T-helper 9 cell (primary cell): ENCODE measurements at places on chromosomes 5 and 9.

DNA sequence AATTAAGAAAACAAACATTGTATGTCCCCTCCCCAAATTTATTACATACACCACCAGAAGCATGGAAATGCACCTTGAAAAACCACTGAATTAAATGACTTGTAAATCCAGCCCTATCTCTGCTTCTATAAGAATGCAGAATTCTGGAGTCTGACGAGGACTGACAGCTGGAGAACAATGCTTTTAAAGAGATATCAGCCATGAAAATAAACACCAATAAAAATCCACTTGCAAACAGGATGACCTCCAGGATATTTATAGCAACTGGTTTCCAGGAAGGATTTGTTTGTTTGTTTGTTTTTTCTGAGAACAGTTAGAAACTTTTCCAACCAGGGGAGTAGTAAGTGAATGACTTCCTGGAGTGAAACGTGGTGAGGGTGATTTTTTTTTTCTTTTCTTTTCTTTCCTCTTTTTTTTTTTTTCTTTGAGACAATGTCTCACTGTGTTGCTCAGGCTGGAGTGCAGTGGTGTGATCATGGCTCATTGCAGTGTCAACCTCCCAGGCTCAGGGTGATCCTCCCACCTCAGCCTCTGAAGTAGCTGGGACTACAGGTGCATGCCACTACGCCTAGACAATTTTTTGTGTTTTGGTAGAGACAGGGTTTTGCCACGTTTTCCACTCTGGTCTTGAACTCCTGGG, 38.7 kb upstream of the SLC36A1 start:
- DNase-seq = no peak

- DNase-seq = no peak
These were observed 71.0 kb downstream of the USP20 start for GRCh38 chr9:129906298-129906697.

DNA sequence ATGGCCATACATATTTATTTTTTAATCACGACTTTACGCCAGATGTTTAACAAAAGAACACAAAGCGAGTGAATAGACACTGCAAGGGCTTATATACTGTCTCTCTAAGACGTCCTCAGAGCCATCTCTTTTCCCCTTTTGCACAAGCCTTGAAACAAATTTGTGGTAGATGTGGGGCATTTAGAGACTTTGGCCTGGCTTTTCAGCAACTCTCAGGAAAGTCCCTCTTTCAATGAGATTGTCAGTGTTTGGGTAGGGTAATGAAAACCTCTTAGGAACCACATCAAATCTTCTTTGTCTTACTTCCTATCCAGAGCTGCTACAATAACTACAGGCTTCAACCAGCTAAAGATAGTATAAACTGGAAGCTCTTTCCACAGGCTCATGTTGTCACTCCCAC, 380.0 kb downstream of the ANXA1 start:
- no peak for DNase-seq

DNA sequence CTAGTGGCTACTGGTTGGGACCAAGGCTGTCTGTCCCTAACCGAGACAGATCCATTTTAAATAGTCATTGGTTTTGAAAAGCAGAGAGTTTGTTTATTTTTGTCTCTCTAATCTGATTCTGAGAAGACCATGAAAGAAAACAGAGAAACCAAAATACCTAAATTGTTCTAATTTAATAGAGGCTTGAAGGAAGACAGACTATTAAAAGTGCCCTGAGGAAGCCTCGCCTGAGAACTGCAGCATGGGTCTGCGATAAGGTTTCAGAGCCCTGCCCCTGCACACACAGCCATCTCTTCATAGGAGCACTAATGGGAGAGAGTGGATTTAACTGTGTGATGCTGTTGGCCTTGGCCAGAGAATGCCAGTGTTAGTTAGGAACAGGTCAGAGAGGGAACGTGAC, 175.5 kb upstream of the SV2C start:
- no peak for DNase-seq

- no peak for DNase-seq
These were observed 475.7 kb downstream of the ENC1 start for GRCh38 chr5:74164725-74165235.

DNA sequence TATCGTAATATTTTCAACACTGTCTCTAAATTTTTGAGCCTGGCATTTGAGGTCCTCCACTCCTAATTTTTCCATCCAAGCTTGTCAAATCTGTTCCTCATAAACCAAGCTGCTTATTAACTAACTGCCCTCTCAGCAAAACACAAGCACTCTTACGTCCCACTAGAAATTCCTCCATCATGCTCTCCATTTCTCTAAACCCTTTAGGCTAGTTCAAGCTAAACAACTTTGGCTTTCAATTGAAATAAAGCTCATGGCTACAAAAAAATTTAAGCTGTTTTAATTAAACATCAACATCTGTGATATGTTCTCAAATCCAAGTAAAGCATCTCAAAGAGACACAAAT, 45.7 kb downstream of the RNF145 start:
- DNase-seq = no peak

DNA sequence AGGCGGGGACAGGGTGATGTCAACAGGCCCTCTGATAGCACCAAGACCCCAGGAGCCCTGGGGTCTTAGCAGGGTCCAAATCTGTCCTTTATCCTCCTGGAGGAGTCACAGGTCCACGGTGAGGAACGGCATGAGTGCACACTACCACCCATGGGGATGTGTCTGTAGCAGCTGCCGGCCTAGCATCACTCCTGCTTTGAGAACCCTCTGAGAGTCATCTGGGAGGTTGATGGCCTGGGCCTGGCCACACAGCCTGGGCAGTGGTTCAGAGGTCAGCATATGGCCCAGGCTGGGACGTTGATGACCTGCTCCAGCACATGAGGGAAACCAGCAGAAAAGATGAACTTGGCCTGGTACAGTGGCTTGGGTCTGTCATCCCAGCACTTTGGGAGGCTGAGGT, 1.8 kb upstream of the GFPT2 start:
- DNase-seq = no peak

GRCh38 chr5:145846081-145846480, 10.9 kb upstream of the PRELID2 start:
- DNase-seq = no peak

DNA sequence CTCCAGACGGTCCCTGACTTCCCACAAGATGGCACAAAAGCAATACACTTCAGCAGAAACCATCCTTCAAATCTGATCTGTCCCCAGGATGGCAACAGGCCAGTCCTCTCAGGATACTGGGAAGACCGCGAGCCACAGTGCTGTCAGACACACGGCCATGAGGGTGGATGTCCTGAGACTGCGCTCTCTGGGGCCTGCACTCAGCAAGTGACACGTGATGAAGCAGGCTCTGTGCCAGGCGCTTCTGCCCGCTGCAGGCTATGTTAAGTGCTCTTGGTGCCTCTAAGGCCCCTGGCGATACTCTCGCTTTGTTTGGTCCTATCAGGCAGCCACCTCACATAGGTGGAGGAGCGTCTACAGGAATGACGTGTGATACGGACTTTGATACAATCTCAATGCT, 7.1 kb downstream of the BRD9 start:
- no peak for DNase-seq

DNA sequence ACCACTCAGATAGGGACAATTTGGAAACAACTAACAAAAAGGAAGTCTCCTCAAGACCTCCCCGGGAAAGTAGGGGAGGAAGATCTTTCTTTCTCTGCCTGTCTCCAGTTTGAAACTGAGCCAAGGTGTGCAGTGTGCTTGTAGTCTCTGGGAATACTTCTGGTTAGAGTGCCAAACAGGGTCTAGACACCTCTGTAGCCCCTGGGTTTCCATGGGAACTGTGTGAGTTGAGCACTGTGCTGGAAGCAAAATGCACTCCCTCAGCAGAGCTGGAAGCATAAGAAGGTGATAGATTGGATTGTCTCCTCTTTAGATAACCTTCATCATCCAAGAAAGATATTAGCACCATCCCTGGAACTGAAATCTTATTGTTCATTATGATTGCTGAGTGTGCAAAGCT, 129.2 kb upstream of the TNPO1 start:
- DNase-seq = no peak

- DNase-seq = no peak
These were observed 357.8 kb upstream of the RGMB start for GRCh38 chr5:98415663-98416062.

GRCh38 chr9:134189470-134190231, 25.3 kb upstream of the RNU6ATAC start:
- no peak for DNase-seq

GRCh38 chr9:33135031-33135461, 32.1 kb downstream of the B4GALT1 start:
- no peak for DNase-seq

DNA sequence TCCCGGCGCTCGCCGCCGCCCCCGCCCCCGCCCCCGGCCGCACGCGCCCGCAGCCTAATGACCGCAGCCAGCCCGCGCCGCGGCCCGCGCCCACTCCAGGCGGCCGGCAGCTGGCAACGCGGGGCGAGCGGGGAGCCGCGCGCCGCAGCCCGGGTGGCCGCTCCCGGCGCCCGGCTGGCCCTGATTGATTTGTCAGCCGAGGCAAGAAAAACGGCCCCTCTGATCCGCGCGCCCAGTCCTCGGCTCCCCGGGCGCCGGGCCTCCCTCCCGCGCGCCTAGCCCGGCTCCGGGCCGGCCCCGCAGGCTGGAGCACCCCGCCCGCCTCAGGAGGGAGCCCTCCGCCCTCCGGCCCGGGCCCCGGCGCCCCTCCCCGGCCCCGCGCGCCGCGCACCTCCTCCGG, 11.9 kb upstream of the LHX2 start:
- no peak for DNase-seq

GRCh38 chr9:11349187-11349586, 736.4 kb upstream of the PTPRD start:
- DNase-seq = no peak

DNA sequence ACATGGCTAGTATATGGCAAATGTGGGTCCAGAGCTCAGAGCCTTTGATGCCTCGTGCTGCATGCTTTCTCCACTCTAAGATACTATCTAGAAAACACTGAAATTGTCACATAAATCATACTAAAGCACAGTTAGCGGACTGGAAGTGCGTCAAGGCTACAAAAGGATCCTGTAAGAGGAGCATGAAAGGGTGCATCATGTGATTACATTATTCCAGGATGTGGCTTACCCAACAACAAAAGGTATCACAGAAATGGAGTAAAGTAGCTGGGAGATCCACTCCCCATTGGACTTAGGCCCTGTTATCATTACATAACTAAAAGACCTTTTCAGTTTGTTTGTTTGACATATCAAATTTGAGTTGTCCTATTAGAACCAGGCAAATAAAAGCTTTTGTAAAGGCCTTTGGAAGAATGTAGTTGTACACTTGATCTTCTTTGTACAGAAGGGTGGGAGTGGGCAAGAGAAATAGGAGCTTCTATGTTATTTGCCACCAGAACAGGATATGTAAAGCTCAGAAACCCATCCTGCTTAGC, 6.9 kb downstream of the SLC31A1 start:
- no peak for DNase-seq

DNA sequence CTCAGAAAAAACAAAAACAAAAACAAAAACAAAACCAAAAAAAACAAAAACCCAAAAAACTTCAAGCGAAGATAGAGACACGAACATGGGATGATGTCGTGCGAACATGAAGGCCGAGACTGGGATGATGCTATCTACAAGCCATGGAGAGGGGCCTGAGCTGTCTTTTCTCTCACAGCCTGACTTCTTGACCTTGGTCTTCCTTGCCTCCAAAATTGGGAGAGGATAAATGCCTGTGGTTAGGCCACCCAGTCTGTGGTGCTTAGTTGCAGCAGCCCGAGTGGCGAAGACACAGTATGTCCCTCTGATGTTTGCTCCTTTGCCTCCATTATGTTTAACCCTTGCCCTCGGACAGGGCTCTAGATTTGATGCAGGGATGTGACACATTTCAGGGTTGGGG, 130.4 kb upstream of the BASP1 start:
- no peak for DNase-seq

- DNase-seq = peak; percentile 4
These were observed 231.7 kb downstream of the ARHGAP26 start for GRCh38 chr5:143001764-143002351.

GRCh38 chr9:37746448-37747270, 6.9 kb upstream of the TRMT10B start:
- no peak for DNase-seq

DNA sequence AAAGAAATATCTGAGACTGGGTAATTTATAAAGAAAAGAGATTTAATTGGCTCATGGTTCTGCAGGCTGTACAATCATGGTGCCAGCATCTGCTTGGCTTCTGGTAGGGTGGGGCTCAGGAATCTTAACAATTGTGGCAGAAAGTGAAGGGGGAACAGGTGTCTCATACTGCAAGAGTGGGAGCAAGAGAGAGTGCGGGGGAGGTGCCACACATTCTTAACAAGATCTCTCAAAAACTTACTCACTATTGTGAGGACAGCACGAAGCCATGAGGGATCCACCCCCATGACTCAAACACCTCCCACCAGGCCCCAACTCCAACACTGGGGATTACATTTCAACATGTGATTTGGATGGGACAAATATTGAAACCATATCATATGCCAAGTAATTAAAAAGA, 70.1 kb upstream of the PANK3 start:
- DNase-seq = no peak

DNA sequence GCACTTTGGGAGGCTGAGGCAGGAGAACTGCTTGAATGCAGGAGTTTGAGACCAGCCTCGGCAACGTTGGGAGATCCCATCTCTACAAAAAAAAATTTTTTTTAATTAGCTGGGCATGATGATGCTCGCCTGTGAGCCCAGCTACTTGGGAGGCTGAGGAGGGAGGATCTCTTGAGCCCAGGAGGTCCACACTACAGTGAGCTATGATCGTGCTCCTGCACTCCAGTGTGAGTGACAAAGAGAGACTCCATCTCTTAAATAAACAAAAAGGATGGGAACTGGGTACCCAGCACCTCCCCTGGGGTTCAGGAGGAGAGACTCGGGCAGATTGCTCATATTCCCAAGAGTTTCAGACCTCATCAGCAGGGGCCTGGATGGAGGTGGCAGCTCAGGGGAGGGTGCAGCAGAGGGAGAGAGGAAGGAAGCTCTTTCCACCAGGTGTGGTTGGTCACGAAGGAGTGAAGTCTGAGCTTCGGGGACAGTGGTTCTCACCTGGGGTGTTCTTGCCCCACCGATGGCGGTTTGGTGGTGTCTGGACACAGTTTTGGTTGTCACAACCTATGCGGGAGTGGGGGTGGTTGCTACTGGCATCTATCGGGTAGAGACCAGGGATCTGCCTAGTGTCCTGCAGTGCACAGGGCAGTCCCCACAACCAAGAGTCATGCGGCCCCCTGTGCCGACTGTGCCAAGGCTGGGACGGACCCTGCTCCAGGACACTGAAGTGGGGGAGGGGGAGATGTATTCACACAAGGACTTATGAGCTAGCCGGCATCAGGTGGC, 72.7 kb downstream of the ANKRD33B start:
- DNase-seq = no peak

DNA sequence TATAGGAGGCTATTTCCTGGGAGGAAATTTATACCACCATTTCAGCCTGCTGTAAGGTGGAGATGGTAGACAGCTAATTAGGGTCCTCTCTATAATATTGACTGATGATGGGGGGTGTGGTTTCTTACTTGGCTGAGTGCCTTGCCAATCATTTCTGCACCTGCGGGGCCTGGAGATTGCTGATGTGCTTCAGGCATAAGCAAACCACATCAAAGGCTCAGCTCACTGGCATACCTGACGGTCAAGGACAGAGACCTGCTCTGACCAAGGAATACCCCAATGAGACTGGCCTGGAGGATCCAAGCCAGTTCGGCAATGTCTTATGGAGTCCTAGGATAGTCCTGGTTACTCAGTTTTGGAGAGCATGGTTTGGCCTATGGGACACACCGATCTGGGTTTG, 29.5 kb downstream of the ANKH start:
- DNase-seq = no peak
